ENCODE measurements at places on chromosomes 13 and 19.

DNA sequence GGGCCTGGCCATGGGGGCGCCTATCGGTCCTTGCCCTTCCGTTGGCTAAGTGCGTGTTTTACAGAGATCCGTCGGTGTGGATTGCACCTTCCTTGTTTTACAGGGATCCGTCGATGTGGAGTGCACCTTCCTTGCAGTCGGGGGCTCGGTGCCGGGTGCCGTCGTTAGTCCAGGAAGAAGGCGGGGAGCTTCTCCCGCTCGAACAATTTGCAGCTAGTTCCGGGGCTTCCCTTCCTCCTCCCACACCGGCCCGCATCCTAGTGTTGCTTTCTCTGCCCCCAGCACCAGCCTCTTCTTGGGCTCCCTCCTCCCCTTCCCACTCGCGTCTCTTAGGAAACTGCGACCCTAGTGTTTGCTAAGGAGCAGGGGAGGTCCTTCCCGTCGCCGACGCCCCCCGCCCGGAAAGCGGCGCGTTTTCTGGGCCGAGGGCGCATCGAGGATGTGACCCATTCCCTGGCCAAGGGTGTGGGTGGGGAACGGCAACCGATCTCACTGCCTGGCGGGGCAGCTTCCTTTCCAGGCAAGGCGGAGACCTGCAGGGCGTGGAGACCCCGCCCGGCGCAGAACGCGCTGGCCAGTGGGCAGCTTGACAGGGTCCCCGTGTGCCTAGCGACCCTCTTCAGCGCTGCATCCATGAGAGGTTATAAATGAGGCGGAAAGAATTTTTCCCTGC lies 75.7 kb upstream of the ZNF91 start:
- no peak for DNase-seq

DNA sequence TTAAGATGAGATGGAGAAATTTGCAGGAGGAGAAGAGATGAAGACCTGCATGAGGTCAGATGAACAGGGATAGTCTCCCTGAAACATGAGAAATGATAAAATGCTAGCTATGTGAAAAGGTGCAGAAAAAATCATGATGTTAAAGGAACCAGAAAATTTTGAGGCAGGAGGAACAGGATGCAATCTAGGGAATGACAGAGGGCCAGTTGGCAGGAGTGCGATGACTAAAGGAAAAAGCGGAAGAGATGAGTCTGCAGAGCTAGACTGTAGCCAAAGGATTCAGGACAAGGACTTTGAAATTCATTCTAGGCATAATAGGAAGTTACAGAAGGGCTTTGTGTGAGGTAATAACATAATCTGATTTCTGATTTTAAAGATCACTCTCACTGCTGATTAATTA lies 77.9 kb downstream of the TRPC4 start:
- DNase-seq, result no peak

- no peak for DNase-seq
Observed at GRCh38 chr13:44386913-44387556, 13.4 kb downstream of the SERP2 start.

- no peak for DNase-seq
Observed at GRCh38 chr19:30209617-30210600, 162.3 kb upstream of the ZNF536 start.

GRCh38 chr19:19115954-19116353 lies 22.3 kb downstream of the TMEM161A start:
- no peak for DNase-seq

DNA sequence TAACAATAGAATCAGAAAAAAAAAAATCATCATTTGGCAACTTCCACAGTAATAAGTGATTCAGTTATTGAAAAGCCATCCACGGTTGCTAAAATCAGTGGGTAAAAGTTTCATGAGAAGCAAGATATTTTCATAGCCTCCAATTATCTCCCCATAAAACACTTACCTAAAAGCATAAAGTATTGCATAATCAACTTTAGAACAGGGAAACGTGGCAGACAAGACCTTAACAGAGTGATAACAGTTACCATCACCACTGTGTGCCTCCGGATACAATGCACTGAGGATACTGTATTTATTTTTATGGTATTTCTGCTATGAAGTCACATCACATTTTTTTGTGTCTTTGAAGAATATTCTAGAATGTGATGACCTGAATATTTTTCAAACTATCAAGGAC lies 37.0 kb downstream of the ABCC4 start:
- DNase-seq, result no peak

DNA sequence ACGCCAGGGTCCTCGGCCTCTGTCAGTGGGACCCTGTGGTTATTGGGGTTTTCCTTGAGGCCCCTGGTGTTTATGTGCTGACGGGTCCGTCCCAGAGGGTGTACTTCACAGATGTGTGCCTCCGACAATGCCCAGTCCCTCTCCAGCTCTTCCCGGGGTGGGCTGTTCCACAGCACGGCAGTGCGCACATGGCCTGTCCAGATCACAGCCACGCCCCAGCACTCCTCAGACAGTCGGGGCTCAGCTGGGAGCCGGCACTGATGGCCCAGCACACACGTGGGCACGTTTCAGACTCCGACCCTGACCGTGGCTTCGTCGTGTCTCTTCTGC lies 16.9 kb upstream of the F7 start:
- DNase-seq, result no peak

DNA sequence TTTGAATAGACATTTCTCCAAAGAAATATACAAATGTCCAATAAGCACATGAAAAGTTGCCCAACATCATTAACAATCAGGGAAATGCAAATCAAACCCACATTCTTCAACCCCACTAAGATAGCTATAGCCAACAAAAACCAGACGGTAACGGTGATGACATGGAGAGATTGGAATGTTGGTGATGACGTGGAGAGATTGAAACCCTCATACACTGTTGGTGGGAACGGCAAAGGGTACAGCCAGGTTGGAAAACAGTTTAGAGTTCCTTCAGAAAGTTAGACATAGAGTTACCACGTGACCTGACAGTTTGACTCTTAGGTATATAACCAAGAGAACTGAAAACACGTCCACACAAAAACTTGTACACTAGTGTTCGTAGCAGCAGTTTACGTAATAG lies 48.1 kb downstream of the TNFRSF19 start:
- DNase-seq, result no peak

DNA sequence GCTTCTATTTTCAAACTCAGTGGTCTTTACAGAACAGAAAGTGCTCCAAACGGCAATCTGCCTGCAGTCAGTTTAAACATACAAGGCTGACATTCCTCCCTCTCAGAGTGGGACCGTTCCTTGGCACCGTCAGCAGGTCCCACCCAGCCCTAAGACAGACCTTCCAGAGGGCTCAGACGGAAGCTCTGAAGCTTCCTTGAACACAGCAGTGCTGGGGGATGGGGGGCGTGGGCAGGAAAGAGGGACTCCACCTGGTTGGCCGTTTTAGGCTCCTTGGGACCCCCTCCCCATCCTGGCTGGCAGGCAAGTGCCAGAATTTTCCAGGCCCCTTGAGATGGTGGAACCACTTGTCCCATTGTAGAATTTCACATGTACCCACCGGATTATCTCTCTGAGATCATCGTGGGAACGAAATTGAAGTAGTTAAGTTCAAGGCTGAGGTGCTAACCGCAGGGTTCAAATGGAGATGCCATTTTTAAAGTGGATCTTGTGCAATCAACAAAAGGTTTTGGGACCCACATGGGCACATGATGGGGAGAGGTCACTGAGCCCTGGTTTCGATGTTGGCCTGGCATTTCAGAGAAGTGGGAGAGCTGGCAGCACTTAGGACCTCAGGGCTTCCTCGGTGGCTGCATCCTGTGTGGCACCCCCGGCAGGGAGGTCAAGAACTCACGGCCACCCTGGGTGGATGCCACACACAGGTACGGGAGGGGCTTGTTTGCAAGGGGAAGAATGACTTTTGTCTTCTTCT lies 46.2 kb downstream of the KLF2 start:
- DNase-seq, result no peak

GRCh38 chr13:43088093-43088511 lies 64.7 kb downstream of the DNAJC15 start:
- DNase-seq, result no peak

GRCh38 chr13:44312834-44313551 lies 60.6 kb upstream of the SERP2 start:
- no peak for DNase-seq

DNA sequence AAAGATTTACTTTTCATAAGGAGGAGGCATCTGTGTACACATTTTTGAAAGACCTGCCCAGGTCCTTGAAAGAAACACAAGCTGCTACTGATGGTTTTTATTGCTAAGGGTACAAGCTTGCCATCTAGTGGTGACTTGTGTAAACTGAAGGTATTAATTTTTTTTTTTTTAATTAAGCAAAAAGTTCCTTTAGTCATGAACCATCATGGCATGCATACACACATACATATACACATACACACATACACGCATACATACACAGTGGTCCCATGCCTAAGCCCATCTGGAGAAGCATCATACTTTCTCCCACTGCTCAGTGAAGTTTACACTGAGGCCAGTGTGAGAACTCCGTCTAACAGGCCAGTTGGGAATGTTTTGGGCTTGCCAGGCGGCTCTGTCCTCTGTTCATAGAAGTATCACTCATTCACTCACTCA lies 312.5 kb downstream of the DCLK1 start:
- DNase-seq, result peak; percentile 20
